Vagina (tissue), 2 donors: ENCODE measurements at places on chromosomes 3 and 15. TPM values are rescaled to one million over a fixed set of nuclear protein-coding genes. Genes with fewer than 3 reads are reported as not detected.

P2RY13 gene
- total RNA-seq: 0.98 TPM

LCTL gene
- total RNA-seq: not detected

PLCH1 gene
- total RNA-seq: 0.25 TPM

PDIA5 gene
- 18.9 TPM for total RNA-seq

UCN2 gene
- total RNA-seq: 5.2 TPM

SLC22A13 gene
- total RNA-seq: not detected
